ENCODE measurements at places on chromosomes 5 and 9.

GRCh38 chr5:1034421-1034905 lies 25.9 kb downstream of the NKD2 start:
- peak; percentile 43 for DNase-seq

- DNase-seq: no peak
These were observed 70.8 kb upstream of the CHD1 start for GRCh38 chr5:98999631-99000030.

DNA sequence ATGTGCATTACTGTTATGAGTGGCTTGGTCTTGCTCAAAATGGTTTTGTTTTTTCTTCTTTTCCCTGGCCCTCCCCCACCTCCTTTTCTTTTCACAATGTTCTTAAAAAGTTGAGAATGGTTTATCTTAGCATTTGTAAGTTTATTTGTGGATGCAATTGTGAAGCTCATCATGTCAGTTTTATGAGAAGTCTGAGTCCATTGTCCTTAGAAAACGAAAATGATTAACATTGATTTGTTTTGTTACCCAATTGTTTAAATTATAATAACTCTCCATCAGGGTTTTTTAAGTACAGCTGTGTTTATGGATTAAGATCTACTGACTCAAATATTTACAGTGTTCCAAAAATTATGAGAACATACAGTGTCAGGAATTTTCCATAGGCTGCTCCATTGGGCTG lies 511.3 kb upstream of the PAPPA start:
- no peak for DNase-seq

- DNase-seq: no peak
These were observed 82.5 kb upstream of the CAST start for GRCh38 chr5:96579711-96580110.

GRCh38 chr9:12854221-12854620 lies 79.4 kb downstream of the LURAP1L start:
- no peak for DNase-seq

DNA sequence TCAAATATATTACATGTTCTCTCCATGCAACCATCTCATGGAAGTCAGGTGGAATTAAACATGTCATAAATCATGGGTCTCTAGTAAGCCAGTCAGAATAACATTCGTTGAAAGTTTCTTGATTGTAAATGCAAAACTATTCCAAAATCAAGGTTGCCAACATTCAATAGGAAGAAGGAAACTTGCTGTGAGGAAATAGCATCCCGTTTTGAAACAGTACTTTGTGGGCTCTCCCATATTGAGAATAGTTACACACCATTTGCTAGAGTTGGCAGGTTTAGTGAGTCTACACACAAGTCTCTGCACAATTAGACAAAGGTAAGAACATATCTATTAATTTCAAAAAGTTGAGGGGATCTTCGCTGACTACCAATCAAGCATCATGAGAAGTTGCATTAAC lies 338.5 kb downstream of the GLIS3 start:
- DNase-seq: no peak

GRCh38 chr5:32100230-32100629 lies 73.9 kb downstream of the GOLPH3 start:
- no peak for DNase-seq

DNA sequence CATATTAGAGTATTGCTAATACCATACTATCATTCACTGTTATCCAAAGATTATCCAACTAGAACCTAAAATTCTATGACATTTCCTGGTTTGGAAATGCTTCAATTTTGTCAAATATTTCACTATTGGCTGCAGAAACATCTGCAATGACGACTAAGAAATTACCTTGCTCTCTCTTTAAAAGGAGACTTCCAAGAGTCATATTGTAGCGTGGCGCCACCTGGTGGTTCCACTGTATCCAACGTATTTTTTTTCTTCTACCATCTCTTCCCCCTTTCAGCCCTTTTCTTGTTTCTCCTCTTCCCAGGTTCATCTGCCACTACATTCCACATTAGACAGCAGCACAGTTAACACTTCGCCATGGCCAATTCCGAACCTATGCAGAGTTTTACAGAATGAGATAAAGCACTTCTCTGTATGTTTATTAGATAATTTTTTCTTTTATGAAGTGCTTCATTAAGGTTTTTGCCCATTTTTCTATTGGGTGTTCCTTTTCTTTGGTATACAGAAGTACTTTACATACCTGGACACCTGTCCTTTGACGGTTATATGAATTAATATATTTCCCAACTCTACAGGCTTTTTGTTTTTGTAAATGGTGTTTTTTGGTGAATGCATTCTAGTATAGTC lies 153.5 kb downstream of the CDC42SE2 start:
- DNase-seq: peak; percentile 74

DNA sequence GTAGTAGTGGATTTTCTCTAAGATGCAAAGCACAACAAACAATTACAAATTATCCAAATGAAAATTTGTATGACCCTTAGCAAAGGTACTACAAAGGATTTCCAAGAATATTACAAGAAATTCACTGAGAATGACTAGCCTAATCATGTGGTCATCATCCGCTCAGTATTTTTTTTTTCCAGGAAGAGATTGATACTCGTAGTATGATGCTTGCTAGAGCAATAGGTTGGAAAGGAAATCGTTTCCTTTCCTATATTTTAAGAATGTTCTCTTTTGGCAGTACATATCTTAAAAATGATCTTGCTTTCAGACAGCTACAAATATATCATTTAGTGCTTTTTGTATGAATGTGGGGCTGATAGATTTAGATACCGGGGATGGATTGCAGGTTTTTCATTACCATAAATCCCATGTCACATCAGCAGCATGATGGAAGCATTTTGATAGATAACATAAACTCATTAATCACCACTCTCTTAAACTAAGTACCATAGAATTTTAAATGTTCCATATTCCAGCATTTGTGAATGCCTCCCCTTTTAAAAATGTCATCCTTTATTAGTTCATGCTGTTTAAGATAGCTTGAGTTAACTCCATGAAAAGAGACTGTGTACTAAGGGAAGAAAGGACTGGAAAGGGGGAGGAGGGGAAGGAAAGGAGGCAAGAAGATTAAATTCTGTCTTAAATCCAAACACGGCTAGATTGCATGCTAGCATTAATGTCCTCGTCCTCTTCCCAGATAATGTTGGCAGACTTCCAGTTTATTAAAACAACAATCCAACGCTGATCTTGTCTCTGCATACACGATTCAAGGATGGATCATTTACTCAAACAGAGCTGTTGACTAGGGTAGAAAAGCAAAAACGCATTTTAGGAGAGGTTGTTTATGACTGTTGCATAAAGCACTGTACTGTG lies 311.7 kb upstream of the ZNF608 start:
- no peak for DNase-seq

- DNase-seq: no peak
These were observed 55.0 kb upstream of the TRPC7 start for GRCh38 chr5:136420168-136420898.

DNA sequence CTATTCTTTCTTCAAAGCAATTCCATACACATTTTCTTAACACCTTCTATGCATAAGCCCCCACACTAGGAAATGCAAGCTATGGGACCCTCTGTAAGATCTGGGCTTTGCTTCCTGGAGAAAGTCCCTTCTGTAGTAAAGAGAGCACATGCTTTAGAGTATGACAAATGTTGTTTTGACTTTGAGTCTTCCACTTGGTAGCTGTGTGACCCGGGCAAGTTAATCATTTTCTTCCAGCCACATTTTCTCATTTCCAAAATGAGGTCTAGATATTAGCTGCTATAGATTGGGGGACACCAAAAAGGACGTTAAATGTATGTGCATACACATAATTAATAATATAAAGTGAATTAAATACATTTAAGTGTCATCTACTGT lies 334.0 kb downstream of the NFIB start:
- DNase-seq: no peak

DNA sequence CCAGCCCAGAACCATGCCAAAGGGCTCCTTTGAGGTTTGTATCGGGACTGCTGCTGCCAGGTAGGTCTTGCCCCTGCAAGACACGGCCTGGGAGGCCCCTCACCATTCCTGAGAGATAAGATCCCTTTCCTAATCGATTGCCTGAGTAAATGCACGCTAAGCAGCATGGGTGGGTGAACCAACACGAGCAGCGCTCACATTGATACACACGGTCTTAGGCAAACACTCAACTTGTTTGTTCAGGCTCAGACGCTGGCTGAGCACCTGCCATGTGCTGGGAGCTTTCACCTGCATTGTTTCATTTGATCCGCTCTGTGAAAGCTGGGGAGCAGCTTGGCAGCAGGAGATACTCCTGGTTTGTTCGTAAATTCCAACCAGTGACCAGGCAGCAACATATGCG lies 76.9 kb upstream of the NEURL1B start:
- DNase-seq: peak; percentile 78

- no peak for DNase-seq
These were observed 382.9 kb downstream of the TMEM161B start for GRCh38 chr5:87885758-87886157.

DNA sequence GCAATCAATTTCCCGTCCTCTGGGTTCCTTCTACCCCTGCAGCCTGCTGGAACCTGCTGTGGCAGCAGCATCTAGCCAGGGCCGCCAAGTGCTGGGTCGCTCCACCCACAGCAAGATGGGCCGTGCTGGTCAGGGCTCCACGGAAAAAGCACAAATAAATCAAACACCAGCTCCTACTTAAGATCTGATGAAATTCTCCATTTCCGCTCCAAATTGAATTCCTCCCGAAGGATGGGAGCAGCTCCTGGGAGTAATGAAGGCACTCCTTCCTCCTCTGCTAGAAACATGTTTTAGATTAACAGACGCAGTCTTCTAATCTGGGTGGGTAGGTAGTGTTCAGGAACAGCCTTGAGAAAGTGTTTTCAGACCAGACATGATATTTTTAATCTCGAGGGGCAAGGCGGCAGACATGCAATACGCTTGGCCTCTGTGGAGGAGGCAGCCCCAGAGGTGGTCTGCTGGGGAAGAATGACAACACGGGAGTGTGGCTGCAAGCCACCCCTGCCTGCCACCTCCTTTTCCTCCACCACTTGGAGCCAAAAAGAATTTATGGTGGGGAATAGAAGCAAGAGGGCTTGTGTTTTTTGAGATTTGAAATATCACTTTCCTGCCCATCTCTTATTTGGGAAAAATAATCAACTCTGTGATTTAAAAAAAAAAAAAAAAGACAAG lies 194.1 kb downstream of the AOPEP start:
- no peak for DNase-seq

GRCh38 chr5:81819556-81820317 lies 68.8 kb upstream of the SSBP2 start:
- DNase-seq: no peak

DNA sequence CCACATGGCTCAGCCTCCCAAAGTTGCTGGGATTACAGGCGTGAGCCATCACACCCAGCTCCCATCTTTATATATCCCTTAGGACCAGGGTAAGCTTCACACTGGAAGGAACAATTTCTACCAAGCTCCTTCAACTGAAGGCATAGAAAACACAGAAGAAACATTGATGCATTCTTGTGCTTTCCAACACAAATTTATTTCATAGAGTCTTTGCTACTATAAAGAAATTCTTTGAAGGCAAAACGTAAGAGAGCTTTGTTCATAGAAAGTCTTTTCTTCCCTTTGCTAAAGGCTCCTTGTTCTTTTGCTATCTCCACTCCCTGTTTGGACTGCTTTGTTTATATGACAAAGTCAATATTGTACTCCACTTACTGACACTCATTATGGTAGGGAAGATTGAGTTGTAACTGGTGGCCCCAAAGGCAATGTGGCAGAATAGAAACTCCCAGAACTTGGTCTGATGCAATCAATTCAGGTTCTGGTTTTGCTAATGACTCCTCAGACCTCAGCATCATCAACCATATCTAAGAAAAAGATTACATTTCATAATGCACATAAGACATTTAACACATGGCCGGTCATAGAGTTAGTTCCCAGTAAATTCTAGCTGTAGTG lies 97.4 kb upstream of the CLINT1 start:
- no peak for DNase-seq

DNA sequence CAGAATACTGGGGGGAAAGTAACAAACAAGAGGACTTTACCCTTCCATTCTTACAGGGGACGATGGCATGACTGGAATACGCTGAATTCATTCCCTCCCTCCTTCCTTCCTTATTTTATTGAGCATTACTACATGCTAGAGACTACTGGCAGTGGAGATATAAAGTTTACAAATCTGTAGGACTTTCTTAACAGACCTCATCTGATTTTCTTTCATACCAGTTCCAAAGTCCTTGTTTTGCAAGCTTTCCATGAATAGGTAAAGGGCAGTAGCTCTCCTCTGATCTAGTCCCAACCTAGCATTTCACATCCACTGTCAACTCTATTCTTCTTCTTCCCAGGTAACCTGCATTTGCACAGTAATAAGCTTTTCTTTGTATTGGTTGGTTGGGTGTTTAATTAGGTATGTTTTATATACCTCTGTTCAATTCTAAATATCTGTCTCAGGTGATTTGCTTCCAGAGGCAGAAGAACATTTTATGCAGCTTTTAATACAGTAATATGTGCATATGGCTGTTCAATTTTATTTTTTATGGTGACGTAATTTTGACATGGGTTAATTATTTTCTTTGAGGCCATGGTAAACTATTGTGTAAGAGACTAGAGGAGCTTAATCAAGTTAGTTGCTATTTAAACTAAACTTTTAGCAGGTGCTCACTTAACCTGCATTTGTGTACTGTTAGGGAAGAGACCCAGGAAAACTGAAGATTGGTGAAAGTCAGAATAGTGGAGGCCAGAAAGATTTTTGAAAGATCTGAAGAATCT lies 150.9 kb downstream of the ARHGAP26 start:
- DNase-seq: no peak

- no peak for DNase-seq
These were observed 17.6 kb downstream of the GM2A start for GRCh38 chr5:151270599-151270998.

GRCh38 chr5:142966121-142966420 lies 195.9 kb downstream of the ARHGAP26 start:
- DNase-seq: no peak

GRCh38 chr9:97468658-97469448 lies 32.6 kb upstream of the TMOD1 start:
- DNase-seq: peak; percentile 67

GRCh38 chr5:120803282-120803681 lies 339.2 kb downstream of the PRR16 start:
- DNase-seq: no peak

- no peak for DNase-seq
These were observed 35.0 kb upstream of the GPR21 start for GRCh38 chr9:122998448-122998847.

- no peak for DNase-seq
These were observed 3.5 kb downstream of the DMXL1 start for GRCh38 chr5:119074419-119074818.

GRCh38 chr5:97009212-97009898 lies 73.5 kb downstream of the LNPEP start:
- no peak for DNase-seq

GRCh38 chr9:93305497-93306020 lies 121.6 kb downstream of the WNK2 start:
- DNase-seq: peak; percentile 11

DNA sequence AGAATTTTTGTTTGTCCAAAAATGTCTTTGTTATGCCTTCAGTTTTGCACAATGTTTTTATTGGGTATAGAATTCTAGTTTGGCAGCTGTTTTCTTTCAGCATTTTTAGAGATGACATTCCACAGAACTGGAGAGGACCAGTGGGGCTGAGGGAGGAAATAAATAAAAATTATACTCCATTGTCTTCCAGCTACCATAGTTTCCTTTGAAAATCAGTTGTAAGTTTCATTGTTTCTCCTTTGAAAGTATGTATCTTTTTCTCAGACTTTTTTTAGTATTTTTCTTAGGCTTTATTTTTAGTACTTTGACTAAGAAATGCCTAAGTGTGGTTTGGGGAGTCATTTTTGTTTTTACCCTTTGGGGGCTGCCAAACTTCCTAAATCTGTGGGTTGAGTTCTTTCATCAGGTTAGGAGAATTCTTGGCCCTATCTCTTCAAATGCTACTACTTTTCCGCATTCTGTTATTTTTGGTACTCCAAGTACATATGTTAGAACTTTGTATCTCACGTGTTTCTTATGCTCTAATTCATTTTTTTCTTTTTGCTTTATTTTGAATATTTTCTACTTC lies 15.2 kb upstream of the FBLL1 start:
- DNase-seq: no peak

Data from pancreas (tissue), 10 donors.